ENCODE measurements at places on chromosomes 12 and 14. TPM values are rescaled to one million over a fixed set of nuclear protein-coding genes. Genes with fewer than 3 reads are reported as not detected.

ZFHX2 gene
- 0.45 TPM for total RNA-seq

ABCC9 gene
- total RNA-seq: not detected

DHH gene
- 0.24 TPM for total RNA-seq

ZBTB42 gene
- total RNA-seq: 5.5 TPM

PDZRN4 gene
- total RNA-seq: not detected

KLRC4 gene
- 0.69 TPM for total RNA-seq

PLA2G1B gene
- not detected for total RNA-seq

SERPINA10 gene
- not detected for total RNA-seq

NTS gene
- total RNA-seq: not detected

OTUB2 gene
- 2.5 TPM for total RNA-seq

RAD9B gene
- total RNA-seq: 1.1 TPM

- no peak for DNase-seq
Observed at GRCh38 chr14:94540031-94540794, 21.0 kb upstream of the SERPINA4 start.

DNA sequence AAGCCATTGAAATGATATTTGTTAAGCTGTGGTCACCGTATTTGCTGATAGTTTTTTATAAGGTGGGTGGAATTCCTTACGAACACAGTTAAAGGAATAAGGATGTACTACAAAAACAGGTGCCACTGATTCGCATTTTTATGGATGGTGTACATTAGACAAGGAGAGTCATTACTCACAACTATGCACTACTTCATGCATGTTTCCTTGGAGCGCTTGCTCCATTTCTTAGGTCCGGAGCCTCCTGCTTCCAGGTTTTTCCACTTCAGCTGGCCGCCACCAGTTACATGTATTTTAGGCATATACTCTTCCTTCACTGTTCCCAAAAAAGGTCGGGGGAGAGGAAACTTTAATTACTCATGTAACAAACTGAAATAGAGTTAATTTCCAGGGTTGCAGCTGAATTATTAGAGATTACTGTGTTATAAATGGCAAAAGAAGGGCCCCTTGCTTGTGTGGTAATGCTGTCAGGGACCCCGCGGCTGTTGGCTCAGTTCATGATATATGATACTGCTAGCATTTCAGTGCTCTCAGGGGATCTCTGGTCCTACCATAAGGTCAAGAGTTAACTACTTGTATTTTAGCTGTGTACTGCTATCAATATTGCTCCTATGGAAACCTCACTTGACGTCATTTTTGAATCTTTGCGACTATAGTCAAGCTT is 454.7 kb downstream of the NPAS3 start:
- no peak for DNase-seq

GRCh38 chr14:32258336-32258993 is 55.4 kb upstream of the RNU6-8 start:
- DNase-seq: no peak

- no peak for DNase-seq
Observed at GRCh38 chr12:2355604-2356003, 302.8 kb downstream of the CACNA1C start.

DNA sequence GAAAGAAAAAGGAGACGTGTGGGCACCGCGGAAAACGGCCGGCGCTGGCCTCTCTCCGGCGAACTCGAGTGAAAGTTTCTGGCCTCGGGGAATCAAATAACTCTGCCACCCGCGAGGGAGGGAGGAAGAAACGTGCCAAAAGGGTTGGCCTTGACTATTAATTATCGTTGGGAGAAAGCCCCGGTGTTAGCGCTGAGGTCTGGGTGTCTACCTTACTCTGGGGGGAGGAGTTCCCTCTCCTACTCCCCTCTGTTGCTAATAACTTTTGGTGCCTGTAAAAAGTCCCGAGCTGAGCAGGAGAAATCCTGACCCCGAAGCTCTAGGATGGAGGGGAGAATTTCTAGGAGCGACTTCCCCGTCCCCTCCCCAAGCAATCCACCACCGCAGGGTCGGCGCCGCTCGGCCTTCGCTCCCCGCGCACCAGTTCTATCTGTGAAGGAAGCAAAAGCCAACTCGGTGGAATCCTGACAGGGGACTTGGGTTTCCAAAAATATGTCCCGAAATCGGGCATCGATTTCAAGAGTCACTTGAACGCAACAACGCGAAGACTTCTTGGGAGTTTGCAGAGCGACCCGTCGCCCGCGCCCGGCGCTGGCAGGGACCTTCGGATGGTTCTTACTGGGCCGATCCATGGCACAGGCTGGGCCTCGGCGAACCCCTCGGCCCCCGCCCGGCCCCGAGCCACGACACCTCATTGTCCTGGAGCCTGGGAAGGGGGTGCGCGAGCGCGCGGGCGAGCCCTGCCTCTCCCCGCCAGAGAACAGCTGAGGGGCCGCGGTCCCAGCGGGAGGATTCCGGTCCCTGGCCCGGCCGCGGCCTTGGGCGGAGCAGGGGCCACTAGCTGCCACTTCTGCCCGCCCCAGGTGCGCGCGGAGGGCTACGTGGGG is 1.7 kb downstream of the OTX2 start:
- DNase-seq: no peak

- no peak for DNase-seq
Observed at GRCh38 chr14:30988509-30988908, 36.9 kb upstream of the AP4S1 start.

DNA sequence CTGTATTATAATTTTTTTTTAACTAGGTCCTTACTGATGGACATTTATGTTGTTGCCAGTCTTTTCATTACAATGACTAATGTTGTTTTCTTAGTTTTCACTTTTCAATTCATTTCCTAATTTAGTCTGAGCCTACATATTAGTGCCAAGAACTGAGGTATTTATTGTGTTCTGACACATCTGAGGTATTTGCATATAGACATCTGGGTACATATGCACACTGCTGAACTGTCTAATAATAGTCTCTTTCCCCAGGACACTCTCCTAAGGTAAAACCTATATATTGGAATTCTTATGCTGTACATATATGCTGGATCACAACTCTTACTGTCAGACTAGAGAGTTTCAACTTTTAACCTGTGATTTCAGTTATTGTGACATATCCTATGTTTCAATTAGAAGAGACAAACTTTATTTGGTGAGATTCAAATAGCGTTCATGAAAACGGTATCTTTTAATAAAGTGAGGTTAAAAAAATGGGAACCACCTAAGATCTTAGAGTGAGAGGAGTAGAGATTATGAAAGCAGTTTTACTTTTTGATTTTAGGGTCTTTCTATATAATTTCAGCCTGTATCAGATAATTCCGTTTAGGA is 263.2 kb downstream of the RAD51B start:
- no peak for DNase-seq

DNA sequence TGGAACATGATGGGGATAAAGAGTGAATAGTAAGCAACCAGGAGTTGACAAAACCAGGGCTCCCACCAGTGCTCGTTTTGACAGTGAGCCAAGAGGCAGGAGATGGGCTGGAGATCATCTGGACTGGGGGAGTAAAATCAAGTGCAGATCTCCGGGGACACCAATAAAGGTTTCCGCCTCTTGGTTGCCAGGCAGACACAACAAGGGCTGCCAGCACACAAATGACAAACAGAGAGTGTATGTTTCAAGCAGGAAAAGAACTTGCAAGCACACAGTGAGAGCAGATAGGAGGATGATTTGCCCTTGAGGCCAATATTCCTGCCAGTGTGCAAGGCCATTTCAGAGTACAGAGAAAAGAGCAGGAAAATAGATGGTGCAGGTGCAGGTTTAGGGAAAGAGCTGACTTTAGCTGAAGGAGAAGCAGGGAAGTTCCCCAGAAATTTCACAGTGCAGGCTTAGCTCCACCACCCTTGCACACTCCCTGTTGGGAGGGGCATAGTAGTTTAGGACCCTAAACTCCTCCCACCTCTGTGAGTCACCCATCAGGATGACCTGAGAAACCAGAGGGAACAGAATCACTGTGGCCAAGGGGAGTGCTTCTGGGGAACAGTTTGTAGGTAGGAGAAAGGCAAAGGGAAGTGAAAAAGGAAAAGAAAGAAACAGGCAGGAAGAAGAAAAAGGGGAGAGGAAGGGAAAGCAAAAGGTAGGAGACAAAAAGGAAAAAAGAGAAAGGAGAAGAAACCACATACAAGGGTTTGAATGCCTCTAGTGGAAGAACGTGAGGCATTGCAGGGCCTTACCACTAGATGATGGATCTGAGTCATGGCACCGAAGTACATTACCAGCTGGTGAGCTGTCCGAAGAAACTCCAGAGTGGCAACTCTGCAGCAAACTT is 404.4 kb downstream of the SLC6A15 start:
- DNase-seq: no peak

DNA sequence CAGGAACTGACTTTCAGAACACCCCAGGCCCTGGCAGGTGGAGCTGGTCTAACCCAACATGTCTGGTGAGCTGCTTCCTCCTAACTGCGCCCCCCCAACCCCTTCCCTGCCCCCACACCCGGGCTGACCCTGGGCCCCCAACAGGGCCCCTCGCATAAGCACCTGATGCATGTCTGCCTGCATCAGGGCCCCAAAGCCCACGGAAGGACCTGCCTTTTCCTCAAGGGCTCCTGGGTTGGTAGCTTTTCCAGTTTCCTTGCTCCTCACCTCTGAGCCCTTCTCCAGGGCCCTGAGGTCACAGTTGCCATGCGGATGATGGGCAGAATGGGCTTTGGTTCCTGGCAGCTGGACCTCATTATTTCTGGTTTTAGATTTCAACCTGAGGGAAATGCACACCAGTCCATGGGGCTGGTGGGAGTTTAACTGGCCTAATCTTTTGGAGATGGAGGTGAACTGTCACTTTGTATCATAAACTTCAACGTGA is 18.5 kb downstream of the TESC start:
- DNase-seq: no peak

DNA sequence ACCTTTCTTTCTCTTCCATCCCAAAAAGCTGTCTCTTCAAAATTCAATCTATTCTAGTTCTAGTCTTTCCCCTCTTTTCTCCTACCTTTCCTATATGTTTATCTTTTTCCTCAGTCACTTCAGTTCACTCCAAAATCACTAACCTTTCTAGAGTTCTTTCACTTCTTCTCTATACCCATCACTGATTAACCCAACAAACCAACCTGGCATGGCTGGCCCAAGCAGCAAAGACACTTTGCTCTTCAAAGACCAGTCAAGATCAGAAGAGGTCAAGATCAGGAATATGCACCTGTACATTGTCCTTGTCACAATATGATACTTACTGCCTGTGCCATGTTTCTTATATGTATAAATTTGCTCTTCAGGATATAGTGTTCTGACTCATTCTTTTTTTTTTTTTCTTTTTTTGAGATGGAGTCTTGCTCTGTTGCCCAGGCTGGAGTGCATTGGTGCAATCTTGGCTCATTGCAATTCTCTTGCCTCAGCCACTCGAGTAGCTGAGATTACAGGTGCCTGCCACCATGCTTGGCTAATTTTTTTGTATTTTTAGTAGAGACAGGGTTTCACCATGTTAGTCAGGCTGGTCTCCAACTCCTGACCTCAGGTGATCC is 112.9 kb downstream of the C12orf42 start:
- no peak for DNase-seq

- DNase-seq: no peak
Observed at GRCh38 chr14:104322531-104323366, 184.4 kb downstream of the KIF26A start.

GRCh38 chr12:51238037-51238509 is 553 bp upstream of the DAZAP2 start:
- no peak for DNase-seq

DNA sequence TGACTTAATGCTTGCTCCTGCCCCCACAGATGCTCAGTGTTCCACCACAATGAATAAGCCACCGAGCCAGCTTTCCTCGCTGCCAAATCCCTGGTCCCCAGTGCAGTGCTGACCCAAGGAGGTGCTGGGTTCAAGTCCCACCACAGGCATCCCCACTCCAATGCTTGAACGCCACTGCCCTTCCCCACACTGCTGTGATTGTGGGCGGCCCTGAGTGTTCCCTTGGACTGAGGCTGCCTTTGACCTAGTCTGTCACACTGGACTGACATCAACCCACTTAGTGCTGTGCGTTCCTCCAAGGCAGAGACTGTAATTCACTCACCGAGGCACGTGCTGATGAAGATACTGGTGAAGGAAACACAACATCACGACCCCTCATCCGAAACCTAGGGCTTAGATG is 83.4 kb upstream of the TMCC3 start:
- DNase-seq: no peak

GRCh38 chr12:103105971-103106597 is 148.6 kb downstream of the ASCL1 start:
- no peak for DNase-seq

GRCh38 chr12:81089412-81089811 is 11.5 kb downstream of the ACSS3 start:
- no peak for DNase-seq

GRCh38 chr12:97756066-97756666 is 293.6 kb downstream of the RMST start:
- no peak for DNase-seq

DNA sequence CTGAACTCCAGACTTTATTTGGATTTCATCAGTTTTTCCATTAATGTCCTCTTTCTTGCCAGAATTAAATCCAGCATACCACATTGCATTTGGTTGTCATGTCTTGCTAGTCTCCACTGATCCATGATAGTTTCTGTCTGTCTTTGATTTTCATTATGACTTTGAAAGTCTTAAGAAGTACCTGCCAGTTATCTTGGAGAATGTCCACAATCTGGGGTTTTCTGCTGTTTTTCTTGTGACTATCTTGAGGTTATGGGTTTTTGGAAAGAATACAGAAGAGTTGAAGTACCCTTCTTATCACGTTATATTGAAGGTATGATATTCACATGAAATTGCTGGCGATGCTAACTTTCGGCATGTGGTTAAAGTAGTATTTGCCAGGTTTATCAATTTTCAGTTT is 282.3 kb upstream of the PRICKLE1 start:
- no peak for DNase-seq

- DNase-seq: no peak
Observed at GRCh38 chr14:28776482-28777266, 10.1 kb downstream of the FOXG1 start.

DNA sequence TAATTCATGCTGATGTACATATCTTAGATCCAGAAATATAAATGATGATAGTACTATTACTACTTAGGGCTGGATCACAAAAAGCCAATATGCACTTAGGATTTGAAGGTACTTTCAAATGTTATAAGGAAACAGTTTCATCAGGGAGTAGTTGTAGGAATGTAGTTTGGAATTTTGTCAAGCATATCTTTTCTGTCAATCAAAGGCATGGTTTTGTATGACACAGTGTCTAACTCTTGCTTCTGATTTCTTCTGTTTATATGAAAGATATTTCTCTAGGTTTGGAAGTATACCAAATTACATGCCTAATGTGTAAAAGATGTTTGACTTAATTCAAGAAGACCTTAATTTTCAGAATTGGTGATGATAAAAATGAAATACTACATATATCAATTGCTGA is 135.7 kb downstream of the RAD51B start:
- DNase-seq: no peak

GRCh38 chr14:91464615-91465205 is 45.4 kb downstream of the PPP4R3A start:
- DNase-seq: no peak

DNA sequence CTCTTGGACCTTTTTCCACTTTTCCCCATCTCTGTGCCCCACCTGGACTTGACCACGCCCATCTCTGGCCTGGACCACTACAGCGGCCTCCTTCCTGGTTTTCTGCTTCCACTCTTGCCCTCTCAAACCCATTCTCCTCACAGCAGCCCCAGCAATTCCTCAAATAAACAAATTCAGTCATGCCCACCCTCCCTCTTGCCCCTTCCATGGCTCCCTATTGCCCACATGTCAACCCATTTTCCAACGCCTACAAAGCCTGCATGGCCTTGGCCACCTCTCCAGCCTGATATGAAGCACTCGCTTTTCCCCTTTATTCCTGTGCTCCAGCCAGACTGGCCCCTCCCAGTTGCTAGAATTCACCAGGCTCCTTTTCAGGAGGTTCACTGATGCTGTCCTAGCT is 5.9 kb upstream of the OTUB2 start:
- DNase-seq: no peak

- no peak for DNase-seq
Observed at GRCh38 chr12:107096571-107096970, 3.2 kb upstream of the CRY1 start.

All from naive thymus-derived CD4-positive, alpha-beta T cell (primary cell).